ENCODE measurements at places on chromosomes 3 and 15. TPM values are rescaled to one million over a fixed set of nuclear protein-coding genes. Genes with fewer than 3 reads are reported as not detected.

Gene PLAAT1
- total RNA-seq: not detected

Gene ACKR2
- total RNA-seq: 0.65 TPM

Gene CX3CR1
- total RNA-seq: 0.14 TPM

GRCh38 chr15:90013503-90013937 is 12.4 kb downstream of the ZNF710 start:
- no peak for DNase-seq

- no peak for DNase-seq
These were observed 60.3 kb upstream of the TRA2B start for GRCh38 chr3:185998136-185998535.

GRCh38 chr3:142613491-142613890 is 17.3 kb downstream of the PLS1 start:
- no peak for DNase-seq

- DNase-seq: no peak
These were observed 742.0 kb downstream of the NR2F2 start for GRCh38 chr15:97072545-97072944.

GRCh38 chr15:47362118-47362905 is 355.0 kb upstream of the SEMA6D start:
- DNase-seq: no peak

Data from activated CD4-positive, alpha-beta T cell treated with anti-CD3 and anti-CD28 coated beads for 36 hours (primary cell).